ENCODE measurements at places on chromosomes 16 and 17.

DNA sequence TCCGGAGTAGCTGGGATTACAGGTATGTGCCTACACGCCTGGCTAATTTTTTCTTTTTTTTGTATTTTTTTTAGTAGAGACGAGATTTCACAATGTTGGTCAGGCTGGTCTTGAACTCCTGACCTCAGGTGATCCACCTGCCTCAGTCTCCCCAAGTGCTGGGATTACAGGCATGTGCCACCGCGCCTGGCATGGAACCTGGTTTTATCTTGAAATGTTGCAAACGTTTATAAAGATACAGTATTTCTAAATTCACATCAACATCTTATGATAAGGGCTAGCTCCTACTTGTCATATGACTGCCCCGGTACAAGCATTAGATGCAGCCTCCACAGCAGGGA is 1.5 kb upstream of the IST1 start:
- no peak for DNase-seq

- DNase-seq, result no peak
These were observed 1.1 kb upstream of the GNA13 start for GRCh38 chr17:65057531-65058090.

- DNase-seq, result no peak
These were observed 44.9 kb upstream of the CNEP1R1 start for GRCh38 chr16:49980166-49980565.

- no peak for DNase-seq
These were observed 25.1 kb downstream of the FA2H start for GRCh38 chr16:74749291-74750055.

- DNase-seq, result no peak
These were observed 167.1 kb downstream of the SNX29 start for GRCh38 chr16:12143447-12144172.

GRCh38 chr16:27550582-27550920 is 607 bp downstream of the KATNIP start:
- no peak for DNase-seq

GRCh38 chr16:54336631-54337204 is 50.1 kb upstream of the IRX3 start:
- DNase-seq, result no peak

- DNase-seq, result no peak
These were observed 9.4 kb downstream of the B3GNT9 start for GRCh38 chr16:67141391-67141790.

DNA sequence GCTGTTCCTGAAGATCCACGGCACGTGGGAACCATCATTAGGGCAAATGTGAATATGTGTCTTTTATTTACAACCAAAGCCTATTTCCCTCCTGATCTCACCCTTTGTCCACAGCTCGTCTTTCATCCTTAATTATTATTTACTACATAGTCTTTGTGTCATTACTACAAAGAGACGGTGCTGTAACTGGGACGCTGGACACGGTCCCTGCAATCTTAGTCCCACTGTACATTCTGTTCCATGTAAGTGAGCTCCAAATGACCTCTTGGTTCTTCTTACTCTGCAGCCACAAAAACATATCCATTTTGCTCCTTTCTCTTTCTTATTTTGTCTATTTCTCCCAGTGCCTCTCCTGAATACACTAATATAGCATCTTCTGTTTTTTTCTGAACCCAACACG is 12.7 kb upstream of the KRT23 start:
- no peak for DNase-seq

All from NCI-H2081 treated with DMSO at 0.1 percent for 48 hours (cell line).